ENCODE measurements at places on chromosomes 11 and 22.

GRCh38 chr11:11318961-11319360 lies 34.1 kb downstream of the CSNK2A3 start:
- DNase-seq, result no peak

- no peak for DNase-seq
These were observed 378.8 kb downstream of the DYNC2H1 start for GRCh38 chr11:103488031-103488461.

DNA sequence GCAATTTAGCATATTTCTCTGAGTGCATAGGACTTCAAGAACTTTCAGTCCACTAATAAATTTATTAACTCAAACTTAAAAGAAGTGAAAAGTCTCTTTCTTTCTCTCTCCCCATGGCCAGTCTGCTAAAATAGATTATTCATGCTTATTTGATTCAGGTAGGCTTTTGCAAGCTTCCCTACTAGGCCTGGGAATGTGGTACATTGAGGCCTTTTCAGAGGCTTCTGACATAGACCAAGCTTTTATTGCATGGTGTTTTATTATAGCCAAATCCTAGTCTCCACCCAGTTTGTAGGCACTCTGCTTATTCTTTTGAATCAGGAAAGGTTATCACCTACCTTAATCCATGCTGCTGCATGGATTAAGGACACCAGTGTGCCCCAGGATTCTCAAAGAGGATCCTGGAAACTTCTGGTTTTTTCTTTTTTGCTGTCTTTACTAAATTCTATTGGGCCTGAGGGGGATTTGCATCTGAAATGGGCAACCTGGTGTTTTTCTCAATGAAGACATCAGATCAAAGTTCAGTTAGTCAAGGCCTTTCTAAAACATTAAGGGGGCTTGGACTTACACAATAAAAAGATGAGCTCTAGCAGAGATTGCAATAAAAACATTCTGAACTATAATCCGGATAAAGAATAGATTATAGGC lies 92.2 kb downstream of the ELP4 start:
- no peak for DNase-seq

DNA sequence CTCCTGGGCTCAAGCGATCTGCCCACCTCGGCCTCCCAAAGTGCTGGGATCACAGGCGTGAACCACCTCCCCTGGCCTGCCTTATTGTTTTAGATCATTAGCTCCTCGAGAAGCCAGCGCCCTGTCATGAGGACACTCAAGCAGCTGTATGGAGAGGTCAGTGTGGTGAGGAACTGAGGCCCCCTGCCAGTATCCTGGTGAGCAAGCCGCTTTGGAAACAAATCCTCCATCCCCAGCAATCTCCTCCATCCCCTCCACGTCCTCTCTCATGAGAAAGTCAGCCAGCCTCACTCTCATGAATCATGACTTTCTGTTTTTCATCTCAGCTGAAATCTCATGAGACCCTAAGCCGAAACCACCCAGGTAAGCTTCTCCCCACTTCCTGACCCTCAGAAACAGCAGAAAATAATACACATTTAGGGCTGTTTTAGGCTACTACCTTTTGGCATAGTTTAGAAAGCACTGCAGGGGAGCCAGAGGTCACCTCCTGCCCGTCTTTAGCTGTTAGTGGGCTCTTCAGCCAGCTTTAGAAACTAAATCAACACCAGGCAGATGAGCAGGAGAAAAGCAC lies 56.0 kb downstream of the CTTN start:
- DNase-seq, result no peak

- no peak for DNase-seq
These were observed 10.7 kb downstream of the DAGLA start for GRCh38 chr11:61690706-61691379.

GRCh38 chr11:2564008-2564530 lies 119.3 kb downstream of the KCNQ1 start:
- no peak for DNase-seq

DNA sequence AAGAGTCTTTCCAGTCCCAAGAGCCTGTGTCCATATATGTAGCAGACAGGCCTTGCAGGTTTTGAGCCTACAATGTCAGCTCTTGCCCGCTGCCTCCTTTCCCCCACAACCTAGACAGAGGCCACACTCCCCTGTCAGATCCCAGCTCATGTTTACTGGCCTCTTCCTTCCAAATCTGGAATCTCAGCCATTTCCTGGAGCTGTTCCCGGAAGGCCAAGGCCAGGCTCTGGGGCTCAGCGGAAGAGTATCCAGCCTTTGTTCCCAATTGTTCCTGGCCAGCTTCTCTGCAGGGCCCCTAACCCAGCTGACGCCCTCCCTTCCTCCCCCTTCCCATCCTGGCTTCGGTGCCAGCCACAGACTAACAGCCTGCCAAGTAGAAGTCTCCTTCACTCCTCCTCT lies 1.0 kb upstream of the ROBO4 start:
- DNase-seq, result no peak

DNA sequence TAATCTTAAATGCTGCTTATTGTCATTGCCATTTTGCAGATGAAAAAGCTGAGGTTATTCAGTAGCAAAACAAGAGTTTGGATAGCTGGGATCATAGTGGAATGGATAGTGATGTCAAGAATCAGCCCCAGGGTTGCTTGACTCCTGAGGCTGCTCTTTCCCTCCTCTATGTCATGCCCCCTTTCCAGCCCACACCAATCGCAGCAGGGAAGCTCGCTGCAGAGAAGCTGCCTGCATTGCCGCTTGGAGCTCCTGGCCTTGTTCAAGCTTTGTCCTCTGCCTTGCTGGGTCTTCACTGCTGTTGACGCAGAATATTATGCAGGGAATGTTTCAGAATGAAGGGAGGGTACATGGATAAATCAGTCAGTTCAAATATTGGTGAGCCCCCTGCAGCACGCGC lies 128.8 kb upstream of the RASSF10 start:
- DNase-seq, result no peak

DNA sequence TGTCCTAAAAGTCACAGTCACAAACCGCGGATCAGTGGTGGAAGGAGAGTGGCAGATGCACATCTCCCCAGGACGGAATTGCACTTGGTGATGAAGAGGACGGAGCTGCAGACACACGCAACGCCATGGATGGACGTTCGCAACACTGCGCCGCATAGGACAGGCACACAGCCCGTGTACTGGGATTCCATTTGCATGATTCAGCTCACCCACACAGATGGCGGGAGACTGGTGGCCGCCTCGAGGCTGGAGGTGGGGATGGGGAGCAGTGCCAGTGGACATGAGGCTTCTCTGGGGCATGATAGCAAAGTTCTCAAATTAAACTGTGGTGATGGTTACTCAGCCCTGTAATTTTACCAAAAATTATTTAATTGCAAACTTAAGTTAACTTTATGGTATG lies 37.4 kb downstream of the DUSP8 start:
- no peak for DNase-seq

DNA sequence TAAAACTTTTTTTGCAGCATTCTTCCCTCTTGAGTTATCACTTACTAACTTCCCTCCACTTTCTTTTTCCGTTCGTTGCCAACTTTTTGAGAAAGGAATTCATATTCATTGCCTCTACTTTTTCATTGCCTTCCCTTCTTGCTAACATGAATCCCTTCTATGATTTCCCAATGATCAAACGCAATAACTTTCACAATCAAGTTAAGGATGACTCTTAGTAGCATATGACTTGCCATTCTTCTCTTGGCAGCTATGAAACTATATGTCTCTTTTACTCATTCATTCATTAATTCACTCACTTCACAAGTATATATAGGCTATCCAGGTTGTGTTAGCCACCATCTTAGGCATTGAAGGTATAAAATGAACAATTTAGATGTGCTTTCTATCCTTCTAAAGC lies 16.6 kb upstream of the ARHGAP20 start:
- DNase-seq, result no peak

- DNase-seq, result no peak
These were observed 76.0 kb upstream of the MTMR2 start for GRCh38 chr11:95999711-96000406.

- DNase-seq, result no peak
These were observed 6.0 kb downstream of the XKR3 start for GRCh38 chr22:16819249-16819648.

DNA sequence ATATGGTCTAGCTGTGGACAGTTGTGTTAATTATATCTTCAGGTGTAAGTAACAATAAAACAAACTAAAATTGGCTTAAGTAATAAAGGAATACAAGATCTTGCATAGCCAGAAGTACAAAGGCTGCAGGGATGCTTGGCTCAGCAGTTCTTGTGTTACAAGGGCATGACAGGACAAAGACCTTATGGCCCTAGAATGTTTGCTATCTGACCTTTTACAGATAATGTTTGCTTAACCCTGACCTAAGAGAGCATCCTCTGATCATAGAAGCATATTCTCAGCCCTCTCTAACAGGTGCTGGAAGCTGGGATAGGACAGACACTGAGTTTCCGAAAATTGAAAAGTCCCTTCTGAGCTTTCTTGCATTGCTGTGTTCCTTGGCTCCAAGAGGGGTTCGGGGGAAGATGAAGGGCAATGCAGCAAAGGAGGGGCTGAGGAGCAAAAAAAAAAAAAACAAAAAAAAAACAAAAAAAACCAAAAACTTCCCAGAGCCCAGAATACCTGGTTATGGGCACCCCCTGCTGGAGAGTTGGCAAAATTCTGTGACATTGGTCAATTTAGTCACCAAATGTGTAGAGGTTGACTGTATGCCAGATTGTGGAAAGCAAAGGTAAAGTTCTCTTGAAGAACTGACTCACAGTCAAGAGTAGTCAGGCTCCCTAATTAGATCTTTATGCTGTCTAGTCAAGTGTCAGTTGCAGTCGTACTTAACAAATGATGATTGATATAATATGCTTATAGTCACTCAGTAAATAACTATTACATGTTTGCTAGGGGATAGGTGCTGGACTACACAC lies 10.4 kb upstream of the HIKESHI start:
- DNase-seq, result peak; percentile 66

- no peak for DNase-seq
These were observed 212.7 kb upstream of the CADM1 start for GRCh38 chr11:115716601-115717529.

DNA sequence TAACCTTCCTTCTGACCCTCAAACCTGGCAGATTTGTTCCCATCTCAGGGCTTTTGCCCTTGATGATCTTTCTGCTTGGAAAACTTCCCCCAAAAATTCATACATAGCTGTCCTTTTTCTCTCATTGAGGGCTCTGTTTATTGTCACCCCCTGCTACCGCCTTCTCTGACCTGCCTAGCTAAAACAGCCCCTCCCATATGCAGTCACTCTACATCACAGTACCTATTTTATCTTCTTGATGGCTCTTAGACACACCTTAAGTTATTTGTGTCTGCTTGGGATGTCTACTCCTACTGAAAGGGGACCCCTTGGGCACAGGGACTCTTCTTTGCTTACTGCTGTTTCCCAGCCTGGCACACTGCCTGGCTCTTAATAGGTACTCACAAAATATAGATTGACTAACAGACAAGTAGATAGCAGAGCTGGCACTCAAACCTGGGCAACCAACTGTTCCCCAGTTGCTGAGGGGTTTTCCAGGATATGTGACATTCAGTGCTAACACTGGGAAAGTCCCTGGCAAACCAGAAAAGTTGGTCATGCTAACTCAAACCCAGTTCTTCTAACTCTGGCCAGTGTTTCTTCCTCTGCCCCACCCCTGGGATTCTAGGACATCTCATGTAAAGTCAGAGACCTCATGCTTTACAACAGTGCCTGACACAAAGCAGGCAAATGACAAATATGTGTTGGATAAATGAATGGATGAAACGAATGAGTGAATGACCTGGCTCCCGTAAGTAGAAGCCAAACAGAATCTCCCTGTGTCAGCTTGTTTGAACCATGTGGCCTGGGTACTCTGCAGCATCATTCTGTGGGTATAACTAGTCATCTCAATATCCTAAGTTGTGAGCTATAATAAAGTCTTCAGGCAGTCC lies 19.8 kb upstream of the FJX1 start:
- no peak for DNase-seq

DNA sequence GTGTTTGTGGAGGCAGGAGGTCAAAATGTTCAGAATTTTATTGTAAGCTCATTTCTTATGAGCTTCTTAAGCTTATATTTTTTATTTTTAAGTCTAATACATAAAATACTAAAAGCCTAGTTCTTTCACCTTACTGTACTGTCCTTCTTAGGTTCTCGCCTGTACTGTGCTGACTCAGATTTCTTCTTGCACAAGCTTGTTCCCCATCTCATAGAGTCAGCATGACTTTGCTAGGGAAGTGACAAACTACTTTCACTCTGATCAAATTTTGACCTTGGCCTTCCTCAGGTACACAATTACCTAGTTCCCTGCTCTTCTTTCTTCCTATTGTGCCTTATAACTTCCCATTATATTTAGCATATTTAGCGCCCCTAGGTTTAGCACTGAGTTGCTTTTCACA lies 81.5 kb downstream of the STK33 start:
- no peak for DNase-seq

GRCh38 chr11:67347964-67348749 lies 5.2 kb downstream of the POLD4 start:
- no peak for DNase-seq

- no peak for DNase-seq
These were observed 7.0 kb downstream of the PTPRJ start for GRCh38 chr11:47987310-47987709.

GRCh38 chr11:113075586-113076095 lies 114.4 kb downstream of the NCAM1 start:
- no peak for DNase-seq

GRCh38 chr11:10490398-10491241 lies 35.6 kb downstream of the AMPD3 start:
- no peak for DNase-seq

DNA sequence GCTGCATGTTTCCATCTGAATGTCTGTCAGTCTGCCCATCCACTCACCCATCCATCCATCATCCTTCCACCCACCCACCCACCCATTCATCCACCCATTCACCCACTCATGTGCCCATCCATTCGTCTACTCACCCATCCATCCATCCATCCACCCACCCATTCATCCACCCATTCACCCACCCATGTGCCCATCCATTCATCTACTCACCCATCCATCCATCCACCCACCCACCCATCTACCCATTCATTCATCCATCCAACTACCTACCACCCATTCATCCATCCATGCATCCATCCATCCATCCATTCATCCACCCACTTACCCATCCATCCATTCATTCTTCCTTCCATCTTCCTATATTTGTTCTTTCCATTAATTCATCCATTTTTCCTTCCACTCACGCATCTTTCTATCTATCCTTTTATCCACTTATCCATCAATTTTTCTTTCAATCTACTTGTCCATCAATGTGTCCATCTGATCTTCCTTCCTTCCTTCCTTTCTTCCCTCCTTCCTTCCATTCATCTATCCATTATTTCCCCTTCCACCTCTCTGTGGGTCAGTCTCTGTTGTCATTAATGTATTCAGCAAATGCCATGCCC lies 8.0 kb downstream of the CRYBB3 start:
- no peak for DNase-seq

GRCh38 chr11:69442807-69443137 lies 38.7 kb upstream of the LINC01488 start:
- no peak for DNase-seq

Data from activated T-cell treated with anti-CD3 and anti-CD28 coated beads for 48 hours (primary cell).